ENCODE measurements at places on chromosomes 5 and 9.

GRCh38 chr5:99272576-99272975 lies 343.8 kb upstream of the CHD1 start:
- no peak for DNase-seq

DNA sequence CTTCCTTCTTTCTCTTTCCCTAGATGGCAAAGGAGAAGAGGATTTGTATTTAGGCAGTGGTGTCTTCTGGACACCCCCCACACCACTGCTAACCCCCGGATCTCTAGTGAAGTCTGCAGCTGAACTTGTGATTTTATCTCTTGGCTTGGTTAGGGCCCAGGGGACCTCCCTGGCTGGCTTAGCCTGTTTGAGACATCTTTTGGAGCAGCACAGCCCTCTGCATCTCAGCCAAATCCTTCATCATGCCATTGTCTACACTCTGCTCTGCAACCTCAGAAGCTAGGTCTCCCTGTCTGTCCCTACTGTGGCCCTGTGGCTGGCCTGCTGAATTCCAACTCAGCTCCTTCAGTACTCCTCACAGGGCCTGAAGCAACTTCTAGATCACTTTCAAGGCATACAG lies 81.7 kb downstream of the MUSK start:
- DNase-seq: no peak

GRCh38 chr5:156892223-156892622 lies 42.1 kb downstream of the PPP1R2B start:
- no peak for DNase-seq

GRCh38 chr9:120716483-120716882 lies 2.2 kb upstream of the MEGF9 start:
- DNase-seq: no peak

- no peak for DNase-seq
Measured at GRCh38 chr9:136644593-136645351, 17.9 kb upstream of the EGFL7 start.

DNA sequence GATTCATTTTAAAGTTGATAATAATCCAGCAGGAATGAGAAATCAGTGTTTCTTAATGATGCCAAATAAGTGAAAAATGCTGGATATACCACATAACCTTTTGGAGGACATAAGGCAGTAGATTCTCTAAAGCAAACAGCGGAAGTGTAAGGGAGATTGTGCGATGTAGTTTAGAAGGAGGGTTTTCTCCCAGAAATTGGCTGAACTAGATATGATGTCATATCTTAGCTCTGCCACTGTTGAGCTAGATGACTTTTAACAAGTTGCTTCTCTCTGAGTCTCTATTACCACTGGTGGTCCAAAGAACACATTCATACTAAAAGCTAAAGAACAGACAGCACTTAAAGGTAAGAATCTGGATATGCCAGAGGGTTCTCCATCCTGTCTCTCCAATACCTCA lies 107.0 kb downstream of the NR6A1 start:
- no peak for DNase-seq
